Left ventricle myocardium superior (tissue), 1 donor: ENCODE measurements at places on chromosomes 2 and 18. TPM values are rescaled to one million over a fixed set of nuclear protein-coding genes. Genes with fewer than 3 reads are reported as not detected.

The SKOR2 gene
- not detected for total RNA-seq

The SAG gene
- not detected for total RNA-seq

The SP5 gene
- total RNA-seq, result 0.12 TPM

The ZAP70 gene
- 1.7 TPM for total RNA-seq

The RASGRP3 gene
- 53.8 TPM for total RNA-seq

The SERPINB13 gene
- total RNA-seq, result not detected

The TMEM17 gene
- total RNA-seq, result 1.4 TPM

The SCN2A gene
- 0.30 TPM for total RNA-seq

The MROH2A gene
- total RNA-seq, result not detected

The OTOF gene
- not detected for total RNA-seq

The MAPRE3 gene
- 52.4 TPM for total RNA-seq
